ENCODE measurements at places on chromosomes 5 and 9.

GRCh38 chr9:79224672-79225433 is 346.9 kb upstream of the TLE4 start:
- DNase-seq = no peak

DNA sequence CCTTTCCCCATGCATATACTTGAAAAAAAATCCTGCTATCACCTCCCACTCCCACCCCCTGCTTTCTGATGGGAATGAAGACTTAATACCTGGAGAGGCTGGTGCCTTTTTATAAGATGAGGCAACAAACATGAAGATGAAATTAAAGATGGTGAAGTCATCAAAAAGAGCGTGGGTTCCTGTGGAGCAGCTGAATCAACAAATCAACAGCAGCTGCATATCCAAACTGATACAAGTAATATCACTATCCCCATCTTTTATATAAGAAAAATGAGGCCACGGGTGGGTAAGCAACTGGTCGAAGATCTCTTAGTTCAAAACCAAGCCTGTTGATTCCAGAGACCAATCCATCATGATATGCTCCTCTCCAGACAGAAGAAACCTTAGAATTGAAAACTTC is 268.5 kb downstream of the ENC1 start:
- no peak for DNase-seq

DNA sequence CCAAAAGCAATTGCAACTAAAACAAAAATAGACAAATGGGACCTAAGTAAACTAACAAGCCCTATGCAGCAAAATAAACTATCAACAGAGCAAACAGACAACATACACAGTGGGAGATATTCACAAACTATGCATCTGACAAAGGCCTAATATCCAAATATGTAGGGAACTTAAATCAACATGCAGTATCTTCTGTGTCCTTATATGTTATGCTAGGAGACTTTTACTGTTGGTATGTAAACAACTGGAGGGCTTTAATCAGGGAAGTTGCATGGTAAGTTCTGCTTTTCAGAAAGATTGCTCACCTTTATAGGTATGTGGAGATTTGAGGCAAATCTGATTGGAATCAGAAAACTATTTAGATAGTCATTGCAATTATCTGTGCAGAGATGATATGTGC is 461.2 kb upstream of the RIOK2 start:
- DNase-seq = no peak

GRCh38 chr5:56147106-56147505 is 86.0 kb downstream of the ANKRD55 start:
- DNase-seq = no peak

- no peak for DNase-seq
Measured at GRCh38 chr5:178553517-178553916, 36.7 kb downstream of the COL23A1 start.

GRCh38 chr5:23655674-23656073 is 148.3 kb downstream of the PRDM9 start:
- no peak for DNase-seq

Data from iPS-NIHi11 (cell line).